Umbilical cord (tissue), 2 donors: ENCODE measurements at places on chromosomes 1 and 21. TPM values are rescaled to one million over a fixed set of nuclear protein-coding genes. Genes with fewer than 3 reads are reported as not detected.

Gene KLHDC7A
- total RNA-seq = 1.2 TPM

Gene TFF3
- total RNA-seq = 0.48 TPM

- DNase-seq = no peak
Observed at GRCh38 chr1:23824711-23825075, 536 bp downstream of the HMGCL start.

- DNase-seq = no peak
Observed at GRCh38 chr1:12851779-12852178, 3.3 kb upstream of the HNRNPCL1 start.

DNA sequence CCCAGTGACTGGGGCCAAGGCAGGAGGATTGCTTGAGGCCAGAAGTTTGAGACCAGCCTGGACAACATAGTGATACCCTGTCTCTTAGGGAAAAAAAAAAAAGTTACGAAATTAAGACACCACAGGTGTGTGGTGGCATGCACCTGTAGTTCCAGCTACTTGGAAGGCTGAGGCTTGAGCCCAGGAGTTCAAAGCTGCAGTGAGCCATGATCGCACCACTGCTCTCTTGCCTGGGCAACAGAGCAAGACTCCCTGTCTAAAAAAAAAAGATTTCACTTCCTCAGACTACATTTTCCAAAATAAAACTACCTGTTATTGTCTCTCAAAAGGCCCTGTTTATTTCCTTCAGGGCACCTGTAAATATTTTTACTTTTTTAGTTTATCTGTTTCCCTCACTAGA lies 4.7 kb upstream of the STK40 start:
- DNase-seq = no peak

Gene PGLYRP4
- 0.48 TPM for total RNA-seq

Gene DNTTIP2
- total RNA-seq = 27.4 TPM

DNA sequence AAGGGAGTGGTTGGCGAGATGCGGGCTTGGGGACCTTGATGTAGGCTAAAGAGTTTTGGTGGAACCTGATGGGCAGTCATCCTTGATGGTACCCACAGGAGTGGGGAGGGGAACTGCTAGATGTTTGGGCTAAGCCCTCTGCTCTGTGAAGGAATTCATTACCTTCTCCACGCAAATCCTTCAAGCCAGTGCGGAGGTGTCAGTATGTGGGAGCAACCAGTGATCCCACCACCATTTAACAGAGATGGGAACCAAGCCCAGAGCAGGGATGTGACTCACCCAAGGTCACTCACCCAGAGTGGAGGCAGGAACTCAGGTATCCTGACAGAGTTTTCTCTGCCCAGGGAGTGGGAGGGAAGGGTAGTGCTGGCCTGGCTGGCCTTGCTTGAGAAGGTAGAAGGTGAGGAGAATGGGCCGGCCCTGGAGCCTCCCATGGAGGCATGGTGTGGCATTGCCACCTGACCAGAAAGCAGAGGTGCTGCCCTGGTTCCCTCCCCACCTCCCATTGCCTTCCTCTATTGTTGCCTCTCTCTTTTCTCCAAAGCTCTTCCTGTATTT lies 51.2 kb upstream of the STUM start:
- no peak for DNase-seq

DNA sequence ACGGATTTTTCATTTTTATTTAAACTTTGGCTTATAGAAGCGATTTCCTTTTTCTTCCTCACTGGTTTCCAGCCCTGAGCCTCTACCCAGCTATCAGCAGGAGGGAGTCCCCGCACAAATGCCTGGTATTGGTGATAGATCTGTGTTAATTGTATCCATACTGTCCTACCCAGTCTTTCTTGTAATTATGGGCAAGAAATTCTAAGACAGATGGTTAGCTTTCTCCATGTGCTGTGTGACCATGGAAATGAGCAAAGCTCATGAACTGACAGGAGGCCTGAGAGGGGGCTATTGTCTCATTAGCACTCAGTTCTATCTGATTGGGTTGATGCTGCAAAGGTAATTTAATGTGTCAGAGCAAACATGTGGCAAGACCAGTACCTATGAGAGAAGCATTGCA lies 108.1 kb upstream of the IVNS1ABP start:
- DNase-seq = no peak

DNA sequence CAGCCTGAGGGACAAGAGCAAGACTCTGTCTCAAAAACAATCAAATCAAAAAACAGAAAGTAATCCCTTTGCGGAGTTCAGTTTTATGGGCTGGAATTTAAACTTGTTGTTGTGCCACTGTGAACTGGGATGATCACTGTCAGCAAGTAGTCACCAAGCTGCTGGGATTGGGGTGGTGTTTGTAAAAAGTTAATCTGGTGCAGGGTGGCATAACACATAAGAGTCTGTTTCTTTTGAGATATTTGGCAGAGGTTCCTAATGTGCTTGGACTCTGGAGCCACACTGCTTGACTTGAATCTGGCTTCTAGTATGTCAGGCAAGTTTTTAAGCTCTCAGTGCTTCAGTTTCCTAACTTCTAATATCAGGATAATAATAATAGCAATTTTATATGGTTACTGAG lies 6.6 kb downstream of the CLIC4 start:
- DNase-seq = peak; percentile 30

- peak; percentile 58 for DNase-seq
Observed at GRCh38 chr1:67460676-67461500, 30.7 kb upstream of the SERBP1 start.

DNA sequence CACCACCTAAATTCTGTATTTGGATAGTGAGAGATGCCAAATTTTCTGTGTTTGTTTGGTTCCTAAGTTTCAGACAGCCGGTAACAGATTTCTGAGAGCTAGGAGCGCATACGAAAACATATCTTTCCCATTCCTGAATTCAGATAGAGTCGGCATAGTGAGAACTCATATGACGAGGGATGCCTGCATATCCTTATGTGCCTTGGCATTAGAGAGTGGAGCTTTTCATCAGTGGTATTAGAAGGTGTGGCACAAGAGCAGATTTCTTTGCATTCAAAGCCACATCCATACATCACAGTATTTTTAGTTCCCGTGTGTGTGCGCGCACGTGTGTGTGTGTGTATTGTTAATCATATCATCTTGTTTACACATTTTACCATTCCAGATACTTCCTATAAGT lies 85.8 kb downstream of the ATP5PO start:
- no peak for DNase-seq

Gene OVAAL
- total RNA-seq = 0.96 TPM

- DNase-seq = peak; percentile 59
Observed at GRCh38 chr1:25871086-25871703, 4.3 kb downstream of the PAQR7 start.

- no peak for DNase-seq
Observed at GRCh38 chr1:50261951-50262350, 153.2 kb downstream of the ELAVL4 start.

GRCh38 chr1:19009126-19009881 lies 52.8 kb upstream of the IFFO2 start:
- no peak for DNase-seq

Gene RABIF
- total RNA-seq = 5.3 TPM

DNA sequence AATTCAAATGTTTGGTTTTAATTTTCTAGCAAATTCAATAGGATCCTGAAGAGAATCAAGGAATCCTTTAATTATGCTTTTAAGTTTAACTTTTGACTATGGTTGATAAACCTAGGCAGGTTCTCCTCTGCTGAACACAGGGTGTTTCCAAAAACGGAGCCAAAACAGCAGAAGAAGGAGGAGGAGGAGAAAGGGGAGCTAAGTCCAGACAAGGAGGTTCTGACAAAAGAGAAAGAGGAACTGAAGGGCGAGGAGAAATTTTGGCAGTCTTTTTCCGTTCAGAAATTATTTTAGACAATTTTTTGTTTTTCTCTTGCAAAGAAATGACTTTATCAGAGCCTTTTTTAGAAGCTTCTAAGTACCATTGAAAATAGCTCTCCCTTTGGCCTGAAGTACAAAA lies 33.2 kb upstream of the FNBP1L start:
- no peak for DNase-seq

Gene OR10Z1
- 3.6 TPM for total RNA-seq

DNA sequence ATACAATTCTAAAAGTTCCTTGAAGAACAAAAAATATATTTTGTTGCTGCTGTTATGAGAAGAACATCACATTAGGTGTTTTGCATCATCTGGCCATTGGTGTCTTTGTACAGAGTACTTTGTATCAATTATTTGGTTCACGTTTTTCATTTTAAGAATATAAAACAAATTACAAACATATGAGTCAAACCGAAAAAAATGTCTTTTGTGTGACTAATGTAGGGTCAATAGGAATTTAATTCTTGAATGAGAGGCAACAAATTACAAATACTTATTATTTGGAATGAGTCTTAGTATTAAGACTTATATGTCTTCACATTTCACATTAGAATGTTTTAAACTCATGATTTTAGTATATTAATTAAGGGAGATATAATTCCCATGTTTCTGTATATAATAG lies 54.8 kb downstream of the NR5A2 start:
- DNase-seq = no peak

Gene RGS16
- 4.6 TPM for total RNA-seq

Gene FAM177B
- total RNA-seq = not detected

DNA sequence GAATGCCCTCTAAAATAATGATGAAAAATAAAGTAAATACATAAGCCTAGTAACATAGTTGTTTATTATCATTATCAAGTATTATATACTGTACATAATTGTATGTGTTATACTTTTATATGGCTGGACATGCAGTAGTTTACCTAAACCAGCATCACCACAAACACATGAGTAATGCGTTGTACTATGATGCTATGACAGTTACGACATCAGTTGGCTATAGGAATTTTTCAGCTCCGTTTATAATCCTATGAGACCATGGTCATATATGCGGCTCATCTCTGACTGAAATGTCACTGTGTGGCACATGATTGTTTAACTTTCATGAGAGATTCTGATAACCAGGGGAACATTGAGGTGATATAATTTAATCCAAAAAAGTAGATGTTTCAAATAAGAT lies 352.1 kb downstream of the ST6GALNAC3 start:
- no peak for DNase-seq

GRCh38 chr1:6692956-6693355 lies 8.7 kb downstream of the DNAJC11 start:
- DNase-seq = no peak

DNA sequence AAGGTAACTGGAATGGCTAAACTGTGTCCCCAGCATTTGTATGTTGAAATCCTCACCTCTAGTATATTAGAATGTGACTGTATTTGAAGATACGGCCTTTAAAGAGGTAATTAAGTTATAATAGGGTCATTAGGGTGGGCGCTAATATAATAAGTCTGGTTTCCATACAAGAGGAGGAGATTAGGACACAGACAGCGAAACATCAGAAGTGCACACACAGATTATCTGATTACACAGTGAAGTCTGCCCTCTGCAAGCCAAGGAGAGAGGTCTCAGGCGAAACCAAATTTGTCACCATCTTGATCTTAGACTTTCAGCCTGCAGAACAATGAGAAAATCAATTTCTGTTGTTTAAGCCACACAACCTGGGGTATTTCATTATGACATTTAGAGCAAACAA lies 2233.1 kb downstream of the MRPL39 start:
- no peak for DNase-seq

GRCh38 chr1:182110635-182111034 lies 49.1 kb upstream of the ZNF648 start:
- DNase-seq = no peak

Gene ASCL5
- not detected for total RNA-seq

Gene LCK
- total RNA-seq = 0.96 TPM

Gene NGF
- total RNA-seq = 2.4 TPM

GRCh38 chr1:235078480-235079381 lies 49.9 kb downstream of the TOMM20 start:
- DNase-seq = no peak
